Stromal cell of bone marrow (primary cell): ENCODE measurements at places on chromosomes 1 and 21.
A peak's percentile ranks its signal among the peaks of the same experiment; 100 is the strongest.

DNA sequence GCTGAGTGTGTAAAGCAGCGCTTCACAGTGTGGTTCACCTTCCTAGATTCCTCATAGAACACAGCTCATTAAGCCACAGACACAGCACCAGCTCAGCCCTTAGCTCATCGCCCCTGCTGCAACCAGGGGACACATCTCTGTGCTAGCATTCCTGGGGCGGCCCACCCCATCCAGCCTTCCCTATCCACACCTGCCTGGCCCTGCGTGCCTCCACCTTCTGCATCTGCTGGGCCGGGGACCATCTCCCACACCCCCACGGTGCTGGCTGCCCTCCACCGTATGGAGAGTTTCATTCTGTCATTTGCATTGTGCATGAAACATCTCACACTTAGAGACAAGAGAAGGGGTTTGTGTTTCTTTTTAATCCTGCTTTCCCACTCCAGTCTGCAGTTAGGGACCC is 35.8 kb upstream of the PRSS38 start:
- DNase-seq = no peak

- no peak for DNase-seq
Measured at GRCh38 chr1:30787856-30788495, 30.4 kb upstream of the LAPTM5 start.

- DNase-seq = no peak
Measured at GRCh38 chr1:155776414-155776813, 80.6 kb downstream of the GON4L start.

DNA sequence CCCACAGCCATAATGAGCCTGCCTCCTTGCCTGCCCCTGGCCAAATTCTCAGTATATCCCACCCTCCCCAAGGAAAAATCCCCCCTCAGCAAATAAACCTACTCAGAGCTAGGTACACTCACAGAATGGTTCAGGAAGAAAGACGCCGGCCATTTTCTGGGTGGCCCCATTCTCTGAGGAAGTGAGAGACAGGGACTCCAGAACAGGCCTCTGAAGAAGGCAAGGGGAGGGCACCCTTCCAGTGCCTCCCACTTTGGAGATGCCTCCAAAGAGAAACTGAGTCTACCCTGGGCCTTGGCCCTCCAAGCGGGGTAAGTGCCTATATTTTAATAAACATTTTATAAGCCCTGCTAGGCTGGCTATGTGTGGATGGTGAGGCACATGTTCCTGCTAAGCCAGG is 2.3 kb downstream of the PACC1 start:
- DNase-seq = no peak

DNA sequence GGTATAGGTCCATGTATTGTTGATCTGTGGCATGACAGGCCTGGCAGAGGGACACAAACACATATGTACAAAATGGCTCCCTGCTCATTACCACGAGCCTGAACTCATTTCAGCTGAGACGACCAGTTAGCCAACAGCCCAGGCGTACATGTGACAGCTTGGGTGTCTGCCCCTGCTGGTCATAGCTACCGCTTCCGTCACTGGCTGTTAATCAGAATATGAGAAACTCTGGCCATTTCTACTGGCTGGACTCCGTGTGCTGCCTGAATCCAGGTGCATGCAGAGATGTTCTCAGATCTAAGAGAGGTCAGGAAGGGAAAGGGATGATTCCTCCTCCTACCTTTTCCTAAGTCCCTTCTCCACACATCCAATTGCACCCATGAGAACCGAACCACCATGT is 144.5 kb downstream of the PBX1 start:
- no peak for DNase-seq

- DNase-seq = peak; percentile 85
Measured at GRCh38 chr1:93753791-93754763, 72.4 kb upstream of the BCAR3 start.

DNA sequence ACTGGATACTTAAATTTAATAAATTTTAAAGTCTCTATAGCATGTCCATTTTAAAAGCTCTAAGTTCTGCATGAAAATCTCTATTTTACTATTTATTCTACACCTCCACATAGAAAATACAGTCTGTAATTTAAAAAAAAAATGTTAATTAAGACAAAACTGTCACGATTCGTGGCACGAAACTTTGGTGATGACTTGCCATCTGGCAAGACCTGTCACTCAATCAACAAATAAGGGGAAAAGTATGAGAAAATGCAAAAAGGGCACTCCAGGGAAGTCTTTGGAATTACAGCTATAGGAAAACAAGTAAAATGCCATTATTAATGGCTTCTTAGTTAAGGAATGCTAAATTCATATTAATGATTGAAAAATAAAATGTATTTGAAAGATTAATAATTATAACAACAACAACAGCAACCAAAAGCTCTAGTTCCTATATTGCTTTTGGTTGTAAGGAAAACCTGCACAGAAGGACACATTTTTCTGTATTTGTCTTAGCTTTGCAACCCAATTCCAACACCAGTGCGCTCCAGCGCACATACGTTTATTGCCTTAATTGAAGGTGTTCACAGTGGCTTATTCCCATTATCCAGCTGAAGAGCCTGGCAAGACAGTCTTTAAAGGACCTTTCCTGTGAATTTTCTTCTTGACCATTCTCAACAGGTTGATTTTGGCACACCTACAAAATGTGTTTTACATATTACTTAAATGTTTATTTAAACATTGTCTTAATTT is 107.8 kb downstream of the PLPPR5 start:
- no peak for DNase-seq

DNA sequence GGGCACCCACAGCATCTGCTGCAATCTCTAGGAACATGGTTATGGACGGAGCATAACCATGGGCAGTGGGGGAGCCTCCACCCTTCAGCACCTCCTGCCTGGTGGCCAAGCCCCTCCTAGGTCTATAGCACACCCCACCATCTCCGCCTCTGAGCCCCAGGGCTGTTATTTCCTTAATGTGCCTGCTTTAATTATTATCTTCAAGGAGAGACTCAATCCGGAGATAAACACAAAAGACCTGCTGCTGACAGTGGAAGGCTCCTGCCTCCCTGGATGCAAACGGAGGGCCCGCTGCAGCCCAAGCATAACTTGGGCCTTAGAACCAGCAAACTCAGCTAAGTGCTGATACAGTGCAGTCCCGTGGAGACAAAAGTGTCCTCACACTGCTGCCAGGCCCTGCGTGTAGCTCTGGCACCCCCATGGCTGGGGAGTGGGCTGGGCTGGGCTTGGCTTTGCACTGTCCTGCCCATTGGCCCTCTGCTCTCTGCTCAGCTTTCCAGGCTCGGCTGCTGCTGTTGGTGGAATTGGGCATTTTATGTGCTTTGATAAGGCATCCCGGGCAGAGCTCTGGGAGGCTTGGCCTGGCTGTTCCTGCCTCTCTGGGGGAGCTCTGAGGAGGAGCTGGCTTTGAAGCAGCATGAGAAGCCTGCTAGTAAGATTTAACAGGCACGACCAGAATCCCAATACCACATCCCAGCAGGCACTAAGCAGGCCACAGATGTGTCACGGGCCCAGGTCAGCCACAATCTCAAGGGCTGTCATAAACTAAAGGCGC is 620.2 kb downstream of the PTPRU start:
- no peak for DNase-seq

DNA sequence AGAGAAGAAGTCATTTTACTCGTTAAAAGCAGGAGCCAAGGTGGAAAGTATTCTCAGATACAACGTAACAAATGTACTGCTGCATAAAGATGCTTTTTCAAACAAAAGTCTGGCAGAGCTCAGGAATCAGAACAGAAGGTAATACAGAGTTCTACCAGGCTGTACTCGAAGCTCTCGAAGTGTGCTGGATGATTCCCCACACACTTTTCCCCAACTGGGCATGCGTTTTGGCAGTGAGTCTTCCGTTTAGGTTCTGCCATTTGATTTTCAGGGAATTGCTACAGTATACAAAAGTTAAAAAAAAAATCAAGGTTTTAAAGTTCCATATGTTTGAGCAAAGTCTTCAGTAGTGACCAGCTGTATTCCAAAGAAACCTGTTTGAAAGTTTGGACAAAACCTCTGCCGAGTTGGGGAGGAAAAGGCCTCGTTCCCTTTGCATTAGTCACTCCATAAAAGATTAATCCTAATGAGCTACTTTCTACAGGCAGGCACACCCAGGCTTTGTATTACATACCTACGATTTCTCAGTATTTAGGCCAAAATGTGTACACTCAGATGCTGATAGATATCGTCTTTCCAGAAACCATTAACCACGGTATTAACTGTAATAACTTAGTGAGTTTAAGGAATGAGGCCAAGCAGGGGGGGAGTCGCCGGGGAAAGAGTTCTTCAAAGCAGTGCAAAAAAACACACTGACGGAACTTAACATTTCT is 477.1 kb downstream of the LMO4 start:
- DNase-seq = no peak

- DNase-seq = no peak
Measured at GRCh38 chr1:21280482-21280881, 9.8 kb downstream of the ECE1 start.

GRCh38 chr1:112298558-112298957 is 97.5 kb upstream of the CTTNBP2NL start:
- peak; percentile 19 for DNase-seq

DNA sequence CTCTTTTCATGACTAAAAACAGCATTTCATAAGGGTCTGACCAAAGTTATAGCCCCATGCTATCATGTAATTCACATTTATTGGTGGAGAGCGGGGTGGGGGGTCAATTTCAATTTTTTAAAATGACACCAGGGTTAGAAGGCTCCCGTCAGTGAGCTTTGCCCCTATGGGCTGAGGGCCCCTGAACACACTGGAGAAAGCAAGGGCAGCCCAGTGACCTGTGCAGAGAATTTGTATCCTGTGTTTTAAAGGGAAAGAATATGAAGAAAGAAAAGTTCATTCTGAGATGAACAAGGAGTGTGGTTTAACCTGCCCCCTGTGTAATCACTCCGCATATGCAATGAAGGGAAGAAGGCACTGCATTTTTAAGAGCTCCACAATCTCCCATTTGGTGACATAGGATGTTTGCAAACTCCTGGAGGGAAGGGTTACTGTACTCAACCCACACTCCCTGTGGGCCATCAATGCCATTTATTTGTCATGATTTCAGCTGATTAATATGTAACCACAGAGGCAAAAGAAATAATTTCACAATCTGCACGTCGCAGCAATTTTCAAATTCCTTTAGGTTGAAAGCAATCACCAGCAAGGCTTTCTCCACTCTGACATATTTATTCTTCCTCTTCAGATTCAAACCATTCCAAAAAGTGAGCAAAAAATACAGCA is 95.6 kb downstream of the ZNF281 start:
- DNase-seq = no peak

DNA sequence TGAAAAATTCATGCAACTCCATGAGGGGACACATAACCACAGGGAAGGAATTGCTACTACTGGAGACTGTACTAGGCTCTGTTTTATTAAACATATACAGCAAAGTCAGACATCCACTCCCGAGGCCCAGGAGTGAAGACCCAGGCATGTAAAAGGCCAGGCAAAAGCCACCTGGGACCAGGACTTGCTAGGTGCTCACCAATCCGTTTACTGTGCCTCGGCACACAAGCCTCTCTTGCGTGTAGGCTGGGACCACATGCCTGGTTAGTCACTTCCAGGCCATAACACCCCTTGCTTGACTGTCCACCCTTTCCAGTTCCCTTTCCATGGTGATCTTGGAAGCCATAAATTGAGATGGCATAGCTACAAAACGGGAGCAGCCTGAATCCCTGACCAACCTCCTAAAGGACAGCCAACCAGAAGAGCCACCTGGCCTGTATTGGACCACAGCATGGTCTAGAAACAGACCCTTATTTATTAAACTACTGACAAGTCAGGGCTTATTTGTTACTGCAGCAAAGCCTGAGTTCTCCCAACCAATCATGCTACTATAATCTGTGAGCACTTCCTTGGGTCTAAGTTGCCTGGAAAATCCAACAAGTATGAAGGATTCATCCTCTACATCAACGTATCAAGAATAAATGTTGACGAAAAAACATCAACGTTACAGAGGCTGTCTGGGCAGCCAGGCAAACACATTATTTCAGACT is 39.7 kb downstream of the URB1 start:
- DNase-seq = no peak

GRCh38 chr21:25550352-25551120 is 56.7 kb downstream of the MRPL39 start:
- no peak for DNase-seq

- DNase-seq = no peak
Measured at GRCh38 chr1:209497729-209498128, 85.8 kb upstream of the CAMK1G start.

- DNase-seq = no peak
Measured at GRCh38 chr1:20660847-20661206, 342 bp downstream of the DDOST start.
